Activated naive CD8-positive, alpha-beta T cell treated with anti-CD3 and anti-CD28 coated beads for 36 hours (primary cell): ENCODE measurements at places on chromosomes 13 and 19.

- H3K4me3 ChIP-seq = no peak overlapping the region
- H3K4me1 ChIP-seq = no peaks in the 10 kb centered on the region
- no peaks in the 10 kb centered on the region for H3K36me3 ChIP-seq
- no peak for DNase-seq
These were observed 57.8 kb upstream of the ITM2B start for GRCh38 chr13:48175185-48175584.

DNA sequence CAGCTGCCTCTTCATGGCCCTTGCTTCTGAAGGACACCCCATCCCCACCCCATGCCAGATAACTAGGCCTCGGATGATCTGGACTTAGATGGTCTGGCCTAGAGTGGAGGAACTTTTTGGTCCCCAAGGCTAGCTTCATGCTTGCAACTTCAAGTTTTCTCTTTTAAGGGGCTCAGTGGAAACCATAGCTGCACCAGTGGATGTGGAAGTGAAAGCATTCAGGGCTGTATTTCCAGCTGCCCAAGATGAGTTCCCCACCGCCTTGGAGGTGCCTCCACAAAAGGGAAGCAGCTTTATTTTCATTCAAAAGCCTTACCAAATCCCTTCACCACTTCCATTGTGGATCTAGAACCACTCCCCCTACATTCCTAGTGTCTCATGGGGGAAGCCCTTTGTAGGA is 17.6 kb upstream of the GSX1 start:
- no peak overlapping the region for H3K4me3 ChIP-seq
- H3K4me1 ChIP-seq = no peaks in the 10 kb centered on the region
- H3K36me3 ChIP-seq = no peaks in the 10 kb centered on the region
- no peak for DNase-seq
- H3K27ac ChIP-seq = no peak overlapping the region

DNA sequence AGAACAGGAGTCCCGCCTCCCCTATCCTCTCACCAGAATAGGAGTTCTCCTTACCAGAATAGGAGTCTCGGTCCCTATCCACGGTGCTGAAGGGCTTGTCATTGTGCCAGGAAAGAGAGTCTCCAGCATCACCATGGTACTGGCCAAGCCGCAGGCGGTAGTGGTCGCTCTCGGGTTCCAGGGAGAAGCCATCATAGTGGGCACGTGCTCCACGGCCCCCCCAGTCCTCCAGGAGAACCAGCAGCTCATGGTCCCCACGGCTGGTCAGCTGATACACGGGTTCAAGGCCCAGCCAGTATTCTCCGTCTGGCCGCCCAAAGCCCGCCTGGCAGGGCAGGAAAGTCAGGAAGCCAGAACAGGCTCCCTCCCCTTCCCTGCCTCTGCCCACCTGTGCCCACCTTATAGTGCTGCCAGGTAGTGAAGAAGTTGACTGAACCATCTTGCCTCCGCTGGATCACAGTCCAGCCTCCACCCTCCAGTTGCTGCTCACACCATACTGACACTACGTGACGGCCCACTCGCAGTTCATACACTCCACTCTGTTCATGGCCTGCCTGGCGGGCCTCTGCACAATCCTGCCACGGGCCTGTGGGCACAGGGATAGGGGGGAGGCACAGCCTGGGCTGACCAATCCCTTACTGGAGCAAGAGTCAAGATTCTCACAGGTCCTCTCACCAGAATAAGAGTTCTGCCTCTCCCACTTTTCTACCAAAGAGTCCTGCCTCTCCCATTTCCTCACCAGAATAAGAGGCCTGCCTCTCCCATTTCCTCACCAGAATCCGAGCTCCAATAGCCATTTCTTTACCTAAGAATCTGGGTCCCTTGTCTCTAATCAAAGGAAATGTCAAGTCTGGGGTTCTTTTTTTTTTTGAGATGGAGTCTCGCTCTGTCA is 7.4 kb downstream of the SHFL start:
- H3K36me3 ChIP-seq = peaks cover 43% of the 10 kb centered on the region
- no peaks in the 10 kb centered on the region for H3K27me3 ChIP-seq
- no peak for DNase-seq
- no peak overlapping the region for H3K27ac ChIP-seq

- no peak overlapping the region for H3K4me3 ChIP-seq
- peaks cover 15% of the 10 kb centered on the region for H3K4me1 ChIP-seq
These were observed 62.8 kb downstream of the DNAJC15 start for GRCh38 chr13:43086181-43086580.

DNA sequence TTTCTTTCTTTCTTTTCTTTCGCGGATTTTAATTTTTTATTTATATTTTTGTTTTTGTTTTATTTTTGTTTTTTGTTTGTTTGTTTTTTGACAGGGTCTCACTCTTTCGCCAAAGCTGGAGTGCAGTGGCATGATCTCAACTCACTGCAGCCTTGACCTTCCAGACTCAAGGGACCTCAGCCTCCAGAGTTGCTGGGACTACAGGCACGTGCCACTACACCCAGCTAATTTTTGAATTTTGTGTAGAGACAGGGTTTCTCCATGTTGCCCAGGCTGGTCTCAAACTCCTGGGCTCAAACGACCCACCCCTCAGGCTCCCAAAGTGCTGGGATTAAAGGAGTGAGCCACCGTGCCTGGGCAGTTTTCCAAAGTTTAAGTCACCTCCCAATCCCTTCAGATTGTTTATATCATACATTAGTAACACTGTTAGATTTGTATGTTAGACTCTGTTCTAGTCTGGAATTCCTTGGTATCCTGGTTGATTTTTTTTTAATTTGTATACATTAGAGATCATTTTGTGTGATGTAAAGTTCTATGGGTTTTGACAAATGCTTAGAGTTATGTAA is 597.3 kb downstream of the DCT start:
- H3K27ac ChIP-seq = no peak overlapping the region
- DNase-seq = no peak
- no peak overlapping the region for H3K4me3 ChIP-seq
- no peaks in the 10 kb centered on the region for H3K4me1 ChIP-seq
- H3K27me3 ChIP-seq = no peaks in the 10 kb centered on the region
- H3K36me3 ChIP-seq = peaks cover 1% of the 10 kb centered on the region

DNA sequence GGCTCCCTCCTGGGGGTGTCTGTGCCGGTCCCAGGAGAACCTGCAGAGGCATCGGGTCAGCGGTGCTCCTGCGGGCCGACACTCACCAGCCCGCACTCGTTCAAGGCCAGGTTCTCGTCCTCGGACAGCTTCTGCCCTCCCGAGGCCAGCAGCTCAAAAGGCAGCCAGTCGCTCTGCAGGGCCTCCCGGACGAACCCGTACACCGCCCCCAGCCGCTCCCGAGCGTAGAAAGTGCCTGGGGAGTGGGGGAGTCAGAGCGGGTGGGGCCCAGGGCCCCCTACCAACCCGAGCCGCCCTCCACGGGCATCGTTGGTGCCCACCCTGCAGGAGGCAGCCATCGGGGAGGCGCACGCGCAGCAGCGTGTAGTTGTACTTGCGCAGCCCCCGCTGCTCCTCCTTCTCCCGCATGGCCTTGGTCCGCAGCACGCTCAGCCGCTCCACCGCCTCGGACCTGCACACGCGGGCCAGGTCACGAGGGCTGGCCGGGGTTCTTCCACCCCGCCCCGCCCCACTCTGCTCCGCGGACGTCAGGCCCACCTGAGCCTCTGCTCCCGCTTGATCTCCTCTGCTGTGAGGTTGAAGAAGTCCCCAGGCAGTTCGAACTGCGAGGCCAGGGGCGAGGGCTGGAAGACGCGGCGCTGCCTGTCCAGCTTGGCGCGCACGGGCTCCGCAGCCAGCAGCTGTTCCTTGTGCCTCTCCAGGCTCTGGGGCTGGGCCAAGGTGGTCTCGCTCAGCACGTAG is 11.5 kb downstream of the UBXN6 start:
- no peak overlapping the region for H3K4me3 ChIP-seq
- peaks cover 1% of the 10 kb centered on the region for H3K4me1 ChIP-seq
- H3K27me3 ChIP-seq = no peaks in the 10 kb centered on the region

- peaks cover 42% of the 10 kb centered on the region for H3K36me3 ChIP-seq
- H3K27me3 ChIP-seq = no peaks in the 10 kb centered on the region
- H3K4me3 ChIP-seq = peak within 1 kb of the TSS; percentile 92
- peak within 1 kb of the TSS; percentile 94 for H3K27ac ChIP-seq
- peak; percentile 91 for DNase-seq
These were observed at the start of gene ZNF835 for GRCh38 chr19:56671613-56671994. Gene ZNF835, minus strand, starts transcription at chr19:56671757. Its CDS starts 6,559 bp downstream, at chr19:56665198.

- peaks cover 5% of the 10 kb centered on the region for H3K27me3 ChIP-seq
These were observed 66.8 kb upstream of the RFC3 start for GRCh38 chr13:33751151-33751550.

- no peaks in the 10 kb centered on the region for H3K4me1 ChIP-seq
- DNase-seq = no peak
- H3K27ac ChIP-seq = no peak overlapping the region
- no peaks in the 10 kb centered on the region for H3K27me3 ChIP-seq
- no peaks in the 10 kb centered on the region for H3K36me3 ChIP-seq
These were observed 300.5 kb downstream of the NALCN start for GRCh38 chr13:101115762-101116171.

DNA sequence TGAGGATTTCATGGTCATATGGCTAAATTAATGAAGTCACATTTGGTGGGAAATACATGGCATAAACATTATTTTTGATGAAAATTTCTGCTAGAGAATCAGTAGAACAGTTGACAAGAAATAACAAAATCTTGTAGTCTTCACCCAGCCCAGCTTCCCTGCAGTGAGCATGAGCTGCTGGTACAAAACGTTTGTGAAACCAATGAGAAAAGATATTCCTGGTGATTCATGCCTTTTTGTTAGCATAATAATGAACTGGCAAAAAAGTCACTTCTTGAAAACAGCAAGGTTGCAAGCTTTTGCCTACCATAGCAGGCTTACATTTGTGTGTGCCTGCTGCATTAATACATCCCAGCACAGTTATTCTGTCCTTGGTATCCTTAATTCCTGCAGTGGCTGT is 475.9 kb upstream of the HTR2A start:
- H3K27ac ChIP-seq = no peak overlapping the region
- H3K27me3 ChIP-seq = no peaks in the 10 kb centered on the region
- H3K36me3 ChIP-seq = no peaks in the 10 kb centered on the region
- no peak for DNase-seq

- no peaks in the 10 kb centered on the region for H3K36me3 ChIP-seq
- H3K4me3 ChIP-seq = no peak overlapping the region
- no peaks in the 10 kb centered on the region for H3K27me3 ChIP-seq
- H3K27ac ChIP-seq = no peak overlapping the region
These were observed 345.0 kb upstream of the SPRY2 start for GRCh38 chr13:80685942-80686341.

DNA sequence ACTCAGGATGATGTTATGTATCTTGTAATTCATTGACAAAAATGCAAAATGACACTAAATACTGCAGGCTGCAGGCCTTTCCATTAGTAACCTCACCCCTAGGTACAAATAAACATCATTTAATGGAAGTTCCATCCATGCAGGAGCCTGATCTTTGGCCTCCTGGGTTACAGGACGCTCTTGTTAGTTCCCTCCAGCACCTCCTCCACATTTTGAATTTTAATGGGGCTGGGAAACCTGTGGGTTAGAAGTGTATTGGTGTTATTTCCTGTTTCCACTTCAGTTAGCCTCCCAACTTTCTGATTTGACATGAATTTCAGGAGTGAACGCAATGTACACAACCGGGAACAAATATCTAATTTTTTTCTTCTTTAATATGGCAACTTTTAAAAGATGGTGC is 237.1 kb upstream of the ARGLU1 start:
- H3K27me3 ChIP-seq = peaks cover 3% of the 10 kb centered on the region
- H3K27ac ChIP-seq = no peak overlapping the region
- no peak overlapping the region for H3K4me3 ChIP-seq
- DNase-seq = no peak

- no peaks in the 10 kb centered on the region for H3K27me3 ChIP-seq
- H3K4me3 ChIP-seq = peak overlapping the region; percentile 29
- peak overlapping the region; percentile 25 for H3K27ac ChIP-seq
- peaks cover 28% of the 10 kb centered on the region for H3K4me1 ChIP-seq
These were observed 5.4 kb upstream of the LRFN1 start for GRCh38 chr19:39325778-39326665.

GRCh38 chr19:6500837-6501739 is 1.0 kb downstream of the TUBB4A start:
- peak overlapping the region; percentile 85 for H3K4me3 ChIP-seq
- peak overlapping the region; percentile 51 for H3K27ac ChIP-seq
- no peaks in the 10 kb centered on the region for H3K36me3 ChIP-seq

GRCh38 chr19:50875795-50876422 is 2.7 kb downstream of the KLK2 start:
- peaks cover 39% of the 10 kb centered on the region for H3K27me3 ChIP-seq
- H3K36me3 ChIP-seq = no peaks in the 10 kb centered on the region
- H3K4me3 ChIP-seq = no peak overlapping the region
- no peak for DNase-seq
- H3K4me1 ChIP-seq = no peaks in the 10 kb centered on the region
- no peak overlapping the region for H3K27ac ChIP-seq

- no peak overlapping the region for H3K27ac ChIP-seq
- no peak overlapping the region for H3K4me3 ChIP-seq
- peaks cover 9% of the 10 kb centered on the region for H3K36me3 ChIP-seq
- no peaks in the 10 kb centered on the region for H3K4me1 ChIP-seq
These were observed 8.0 kb downstream of the FGF22 start for GRCh38 chr19:647566-648284.

DNA sequence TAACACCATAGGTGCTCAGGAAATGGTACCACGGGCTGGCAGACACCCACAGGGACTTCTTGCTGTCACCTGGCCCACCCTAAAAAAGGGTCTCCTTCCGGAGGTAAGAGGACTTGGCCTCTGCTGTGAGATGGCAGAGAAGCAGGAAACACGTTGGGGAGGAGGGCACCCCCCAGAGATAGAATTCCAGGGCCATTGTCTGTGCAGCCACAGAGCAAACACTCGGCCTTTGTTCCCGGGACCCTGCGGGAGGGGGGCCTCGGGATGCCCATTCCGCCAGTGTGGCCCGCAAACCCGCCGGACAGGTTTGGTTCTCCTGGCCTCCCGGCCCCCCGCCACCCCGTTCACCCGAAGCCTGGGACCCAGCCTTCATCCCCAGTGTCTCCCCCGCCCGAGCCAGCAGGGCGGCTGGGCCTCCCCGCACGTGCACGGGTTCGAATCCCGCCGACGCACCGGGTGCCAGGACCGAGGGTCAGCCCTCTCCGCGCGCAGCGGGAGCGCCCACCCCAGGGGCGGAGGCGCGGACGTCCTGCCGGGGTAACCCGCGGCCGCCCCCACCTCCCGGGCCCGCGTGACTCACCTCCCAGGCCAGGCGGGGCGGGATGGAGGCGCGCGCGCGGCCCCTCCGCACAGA is 714 bp downstream of the PLPP2 start:
- H3K4me3 ChIP-seq = no peak overlapping the region
- peaks cover 63% of the 10 kb centered on the region for H3K27me3 ChIP-seq
- no peaks in the 10 kb centered on the region for H3K36me3 ChIP-seq
- DNase-seq = no peak

DNA sequence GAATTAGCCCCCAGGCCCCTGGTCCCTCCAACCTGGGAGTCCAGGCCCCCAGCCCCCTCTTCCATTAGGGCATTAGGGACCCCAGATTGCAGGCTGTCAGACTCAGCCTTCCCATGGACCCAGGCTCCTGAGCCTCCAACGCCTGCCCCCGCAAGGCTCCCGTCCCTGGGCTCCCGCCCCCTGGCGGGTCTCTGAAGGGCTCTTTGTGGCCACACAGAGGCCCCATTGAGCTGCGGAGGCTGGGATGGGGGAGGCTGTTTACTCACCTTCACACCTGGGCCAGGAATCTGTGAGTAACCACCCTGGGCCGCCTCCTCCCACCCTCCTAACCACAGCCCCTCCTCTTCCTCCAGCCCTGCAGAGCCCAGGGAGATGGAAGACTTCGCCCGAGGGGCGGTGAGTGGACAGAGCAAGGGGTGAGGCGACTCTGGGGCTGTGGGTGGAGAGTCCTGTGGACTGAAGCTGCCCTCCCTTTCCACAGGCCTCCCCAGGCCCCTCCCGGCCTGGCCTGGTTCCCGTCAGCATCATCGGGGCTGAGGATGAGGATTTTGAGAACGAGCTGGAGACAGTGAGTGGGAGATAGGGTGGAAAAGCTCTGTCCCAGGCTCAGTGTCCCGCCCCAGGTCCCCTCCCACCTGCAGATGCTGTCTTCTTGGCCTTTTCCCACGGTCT is 4.9 kb downstream of the ARHGEF1 start:
- H3K36me3 ChIP-seq = peaks cover 54% of the 10 kb centered on the region
- peak overlapping the region; percentile 79 for H3K4me3 ChIP-seq
- H3K27me3 ChIP-seq = no peaks in the 10 kb centered on the region
- DNase-seq = peak; percentile 92
- peaks cover 48% of the 10 kb centered on the region for H3K4me1 ChIP-seq
- H3K27ac ChIP-seq = peak overlapping the region; percentile 92
